H4 (cell line): ENCODE measurements at places on chromosomes 12 and 14. TPM values are rescaled to one million over a fixed set of nuclear protein-coding genes. Genes with fewer than 3 reads are reported as not detected.

Gene B4GALNT3
- 3.0 and 3.3 TPM in 2 replicates for total RNA-seq

Gene KRT4
- not detected in 2 replicates for total RNA-seq

Gene A2M
- total RNA-seq: 5.3 and 5.6 TPM in 2 replicates

Gene C12orf50
- total RNA-seq: not detected in 2 replicates

Gene HRK
- 0.12 TPM in 1 of 2 replicates, not detected in the other for total RNA-seq

Gene ARMH4
- total RNA-seq: 0.90 and 1.7 TPM in 2 replicates

Gene PRIM1
- 51.1 and 51.7 TPM in 2 replicates for total RNA-seq

Gene RAB3IP
- 9.0 and 9.1 TPM in 2 replicates for total RNA-seq

Gene MYH6
- not detected in 2 replicates for total RNA-seq

Gene PUS1
- total RNA-seq: 6.3 and 9.0 TPM in 2 replicates

Gene BHLHE41
- total RNA-seq: 8.1 and 9.6 TPM in 2 replicates

Gene CACNA1C
- total RNA-seq: 1.5 TPM in 2 replicates

Gene RILPL1
- total RNA-seq: 5.0 and 10.8 TPM in 2 replicates

Gene CEBPE
- not detected in 2 replicates for total RNA-seq

Gene DNAJC22
- total RNA-seq: 14.3 TPM in 2 replicates

Gene LRRK2
- 0.72 and 1.1 TPM in 2 replicates for total RNA-seq

Gene BDKRB1
- total RNA-seq: 0.19 and 0.41 TPM in 2 replicates

Gene HPD
- not detected in 2 replicates for total RNA-seq

Gene GPD1
- total RNA-seq: 0.25 TPM in 1 of 2 replicates, not detected in the other

Gene ESPL1
- total RNA-seq: 7.8 and 22.6 TPM in 2 replicates

Gene VDR
- 5.6 and 7.3 TPM in 2 replicates for total RNA-seq

Gene PTPRB
- 0.02 and 0.14 TPM in 2 replicates for total RNA-seq

Gene EPYC
- total RNA-seq: 5.6 and 7.6 TPM in 2 replicates

Gene AKT1
- 86.5 and 127 TPM in 2 replicates for total RNA-seq

Gene KRT5
- total RNA-seq: not detected in 2 replicates

Gene DPPA3
- total RNA-seq: not detected in 2 replicates

Gene ZFYVE1
- 5.3 and 5.7 TPM in 2 replicates for total RNA-seq

Gene LBHD2
- total RNA-seq: not detected in 2 replicates

Gene CLEC4E
- not detected in 2 replicates for total RNA-seq

Gene TMEM106C
- total RNA-seq: 294 and 314 TPM in 2 replicates

Gene DHRS2
- 15.9 and 17.2 TPM in 2 replicates for total RNA-seq
